ENCODE measurements at places on chromosomes 12 and 14.

- no peak for DNase-seq
Measured at GRCh38 chr12:124940143-124940392, 25.6 kb upstream of the UBC start.

DNA sequence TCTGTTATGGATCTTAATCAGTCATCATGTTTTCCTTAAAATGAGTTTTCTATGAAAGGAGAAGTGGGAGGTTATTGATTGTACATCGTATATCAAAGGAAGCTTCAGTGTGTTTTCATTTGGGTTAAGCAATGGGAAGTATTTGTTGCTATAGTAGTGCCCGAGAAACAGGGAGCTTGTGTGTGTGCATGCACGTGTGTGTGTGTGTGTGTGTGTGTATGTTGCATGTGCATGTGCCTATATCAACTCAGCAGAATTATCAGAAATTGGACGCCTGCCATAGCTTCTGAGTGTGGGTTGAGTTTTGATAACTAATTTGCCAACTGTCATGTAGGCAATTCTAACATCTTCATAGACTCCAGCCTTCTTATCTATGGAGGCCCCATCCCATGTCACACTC lies 246.1 kb upstream of the CRY1 start:
- no peak for DNase-seq

DNA sequence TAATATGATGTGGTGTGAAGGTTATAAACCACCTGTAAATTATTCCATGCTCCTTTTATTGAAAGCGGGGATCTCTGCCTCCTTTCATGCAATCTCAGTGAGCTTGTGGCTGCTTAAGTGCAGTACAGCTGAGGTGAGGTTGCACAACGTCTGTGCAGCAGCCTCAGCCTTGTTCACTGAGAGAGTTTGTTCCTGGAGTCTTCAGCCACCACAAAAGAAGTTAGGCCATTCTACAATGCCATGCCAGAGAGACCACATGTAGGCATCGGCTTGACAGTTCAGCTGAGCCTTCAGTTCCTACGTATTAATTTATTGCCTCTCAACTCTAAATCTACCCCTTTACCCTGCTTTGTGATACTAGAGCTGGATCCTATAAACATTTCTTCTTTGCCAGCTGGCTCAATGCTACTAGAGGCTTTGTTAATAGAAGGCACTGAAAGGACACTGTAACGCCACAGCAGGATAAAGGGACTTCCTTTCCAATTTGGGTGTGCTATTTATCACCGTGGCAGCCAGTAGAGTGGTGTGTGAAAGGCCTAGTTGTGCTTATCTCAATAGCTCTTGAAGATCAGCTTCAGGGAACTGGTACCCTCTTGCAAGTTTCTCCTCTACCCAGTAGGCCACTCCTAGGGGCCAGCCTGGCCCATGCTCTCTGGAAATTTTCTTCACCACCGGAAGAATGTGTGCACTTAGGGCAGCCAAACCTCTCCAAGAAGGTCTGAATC lies 337.7 kb downstream of the IPO8 start:
- no peak for DNase-seq

- no peak for DNase-seq
Measured at GRCh38 chr12:94706250-94706661, 55.9 kb upstream of the TMCC3 start.

DNA sequence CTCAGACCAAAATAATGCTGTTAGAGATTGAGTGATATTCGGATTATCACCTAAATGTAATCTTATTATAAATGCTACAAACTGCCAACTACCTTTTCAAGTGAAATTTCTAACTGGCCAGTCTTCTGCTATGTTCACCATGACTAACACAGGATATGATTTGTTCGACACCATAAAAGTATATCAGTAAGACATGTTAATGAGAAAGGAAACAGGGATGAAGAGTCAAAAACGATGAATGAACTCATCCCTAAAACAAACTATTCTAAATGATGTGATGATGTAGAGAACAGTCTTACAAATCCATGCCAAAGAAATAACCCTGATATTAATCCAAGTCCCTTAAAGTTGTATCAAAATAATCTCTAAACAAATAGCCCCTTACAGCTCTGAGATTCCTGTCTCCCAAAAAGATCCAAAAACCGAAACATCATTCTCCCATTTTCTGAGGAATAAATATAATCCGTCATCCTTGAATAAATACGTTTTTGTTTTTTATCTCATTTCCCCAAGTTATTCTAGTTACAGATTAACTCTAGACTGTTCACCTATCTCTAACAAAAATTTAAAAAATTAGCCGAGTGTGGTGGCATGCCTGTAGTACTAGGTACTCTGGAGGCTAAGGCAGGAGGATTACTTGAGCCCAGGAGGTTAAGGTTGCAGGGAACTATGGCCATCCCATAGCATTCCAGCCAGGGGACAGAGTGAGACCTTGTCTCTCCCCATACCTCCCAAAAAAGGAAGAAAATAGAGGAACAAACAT lies 9.1 kb downstream of the SCAF11 start:
- no peak for DNase-seq

GRCh38 chr12:131950182-131950913 lies 606 bp downstream of the EP400 start:
- no peak for DNase-seq

DNA sequence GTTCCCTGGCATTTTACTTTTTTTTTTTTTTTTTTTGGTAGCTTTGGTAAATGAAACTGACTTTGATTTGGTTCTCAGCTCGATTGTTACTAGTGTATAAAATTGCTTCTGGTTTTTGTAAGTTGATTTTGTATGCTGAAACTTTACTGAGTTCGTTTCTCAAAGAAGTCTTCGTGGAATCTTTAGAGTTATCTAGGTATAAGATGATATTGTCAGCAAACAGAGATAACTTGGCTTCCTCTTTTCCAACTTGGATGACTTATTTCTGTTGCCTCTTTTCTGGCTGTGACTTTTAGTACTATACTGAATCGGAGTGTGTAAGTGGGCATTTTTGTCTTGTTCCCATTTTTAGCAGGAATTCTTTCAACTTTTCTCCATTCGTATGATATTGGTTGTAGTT lies 28.1 kb downstream of the USP15 start:
- DNase-seq = no peak

- peak; percentile 9 for DNase-seq
Measured at GRCh38 chr14:78292003-78292402, 121.8 kb downstream of the NRXN3 start.

GRCh38 chr12:56469007-56469930 lies 891 bp downstream of the SPRYD4 start:
- no peak for DNase-seq

DNA sequence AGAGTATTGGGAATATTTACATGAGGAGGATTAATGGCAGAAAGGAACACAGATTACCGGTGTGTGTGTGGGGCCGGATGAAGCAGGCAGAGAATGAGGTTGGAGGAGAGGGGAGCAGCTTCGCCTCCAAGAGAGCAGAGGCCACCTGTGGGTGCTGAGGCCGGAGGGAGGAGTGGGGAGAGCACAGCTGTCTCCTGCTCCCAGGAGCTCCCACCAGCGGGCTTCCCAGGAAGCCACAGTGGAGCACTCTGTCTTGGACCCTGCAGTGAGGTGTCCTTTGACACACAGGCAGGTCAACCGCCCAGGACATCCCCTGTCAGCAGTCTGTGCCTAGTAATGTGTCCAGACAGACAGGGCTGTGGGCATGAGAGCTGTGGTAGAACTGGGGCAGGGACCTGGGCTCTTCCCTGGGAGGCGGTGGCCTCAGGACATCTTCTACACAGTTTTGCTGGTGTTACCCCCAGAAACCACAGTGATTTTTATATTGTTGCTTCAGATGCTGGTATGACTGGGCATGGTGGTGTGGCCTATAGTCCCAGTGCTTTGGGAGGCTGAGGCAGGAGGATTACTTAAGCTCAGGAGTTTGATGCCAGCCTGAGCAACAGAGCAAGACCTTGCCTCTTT lies 18.5 kb upstream of the AMN start:
- DNase-seq = no peak

DNA sequence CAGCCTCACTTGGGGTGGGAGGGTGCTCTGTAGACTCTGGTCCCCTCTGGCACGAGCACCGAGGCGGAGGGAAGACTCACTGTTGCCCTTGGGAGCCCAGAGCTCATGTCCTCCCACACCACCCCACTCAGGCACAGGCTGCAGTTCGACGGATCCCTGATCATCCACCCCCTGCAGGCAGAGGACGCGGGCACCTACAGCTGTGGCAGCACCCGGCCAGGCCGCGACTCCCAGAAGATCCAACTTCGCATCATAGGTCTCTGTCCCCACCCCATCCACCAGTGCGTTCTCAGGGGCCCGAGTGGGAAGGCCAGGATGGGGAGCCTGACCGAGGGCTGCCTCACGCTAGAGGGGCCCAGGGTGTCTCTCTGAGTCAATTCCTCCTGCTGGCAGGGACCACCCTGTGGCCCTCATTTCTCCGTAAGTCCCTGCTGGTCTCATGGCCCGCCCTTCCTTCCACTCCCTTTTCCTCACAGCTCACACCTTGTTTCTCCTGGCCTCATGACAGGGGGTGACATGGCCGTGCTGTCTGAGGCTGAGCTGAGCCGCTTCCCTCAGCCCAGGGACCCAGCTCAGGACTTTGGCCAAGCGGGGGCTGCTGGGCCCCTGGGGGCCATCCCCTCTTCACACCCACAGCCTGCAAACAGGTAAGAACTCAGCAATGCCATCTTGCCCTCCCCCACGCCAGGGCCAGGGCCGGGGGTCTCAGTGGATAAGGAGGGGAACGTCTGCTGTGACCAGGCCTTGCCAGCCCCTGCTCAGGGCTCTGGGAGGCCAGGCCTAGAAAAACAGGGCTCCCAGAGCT lies 27.0 kb downstream of the PAPLN start:
- no peak for DNase-seq

DNA sequence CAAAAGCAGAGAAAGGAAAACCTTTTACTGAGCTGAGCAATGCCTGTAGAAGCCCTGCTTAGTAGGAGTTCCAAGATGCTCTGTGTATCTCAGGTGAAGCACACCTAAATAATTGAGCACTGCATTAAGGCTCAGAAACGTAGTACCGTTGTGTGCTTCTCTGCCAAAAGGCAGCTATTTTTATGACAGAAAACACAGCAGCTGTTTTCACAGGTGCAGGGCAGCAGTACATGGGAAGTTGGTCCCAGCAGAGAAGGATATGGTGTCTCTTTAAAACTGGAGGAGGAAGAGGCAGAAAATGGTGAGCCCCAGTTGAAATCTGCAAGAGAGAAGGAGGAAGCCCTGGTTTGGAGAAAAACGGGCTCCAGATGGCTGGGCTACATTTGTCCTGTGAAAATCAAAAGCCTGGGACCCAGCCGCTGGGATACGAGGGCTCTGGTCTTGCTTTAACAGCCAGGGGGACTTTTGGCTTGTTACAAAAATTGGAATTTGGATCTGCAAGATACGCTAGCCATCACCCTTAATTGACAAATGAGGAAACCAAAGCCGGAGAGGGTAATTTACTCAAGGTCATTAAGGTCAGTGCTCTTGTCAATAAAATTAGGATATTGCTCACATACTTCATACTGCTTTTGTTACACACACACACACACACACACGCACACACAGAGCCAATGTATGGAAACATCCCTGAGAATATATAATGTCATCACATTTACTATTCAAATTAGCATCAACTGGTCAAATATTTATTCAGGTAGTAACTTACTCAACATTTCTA lies 27.3 kb downstream of the SPRING1 start:
- DNase-seq = no peak

DNA sequence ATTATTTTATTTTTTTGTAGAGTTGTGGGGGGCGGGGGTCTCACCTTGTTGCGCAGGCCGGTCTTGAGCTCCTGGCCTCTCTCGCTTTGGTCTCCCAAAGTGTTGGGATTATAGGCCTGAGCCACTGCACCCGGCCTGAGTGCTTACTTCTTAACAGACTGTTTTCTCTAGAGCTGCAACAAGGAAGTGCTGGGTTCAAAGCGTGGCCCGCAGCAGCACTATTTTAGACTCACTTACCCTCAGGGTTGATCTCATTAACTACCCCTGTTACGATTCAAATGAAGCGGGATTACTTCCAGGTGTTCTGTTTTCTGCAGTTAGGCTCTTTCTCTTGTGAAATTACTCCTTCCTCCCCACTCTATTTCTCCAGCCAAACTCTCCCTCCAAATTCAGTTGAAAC lies 8.7 kb downstream of the A2ML1 start:
- no peak for DNase-seq

DNA sequence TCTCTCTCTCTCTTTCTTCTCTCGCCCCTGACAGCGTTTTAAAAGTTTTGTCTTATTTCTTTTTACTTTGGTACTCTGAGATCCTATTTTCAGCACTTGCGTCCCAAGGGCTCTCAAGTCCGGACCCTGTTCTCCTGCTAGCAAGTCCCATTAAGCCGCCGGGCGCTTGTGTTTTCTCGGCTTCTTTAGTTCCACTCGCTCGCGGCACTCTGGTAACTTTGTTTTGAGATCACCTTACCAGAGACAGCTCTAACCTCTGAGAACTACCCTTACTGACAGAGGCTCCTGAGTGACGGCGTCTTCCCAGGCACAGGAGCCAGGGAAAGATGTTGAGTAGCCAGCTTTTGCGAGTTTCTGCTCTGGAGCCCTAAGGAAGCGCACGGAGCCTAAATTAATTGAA lies 2.7 kb upstream of the MYF5 start:
- DNase-seq = no peak

DNA sequence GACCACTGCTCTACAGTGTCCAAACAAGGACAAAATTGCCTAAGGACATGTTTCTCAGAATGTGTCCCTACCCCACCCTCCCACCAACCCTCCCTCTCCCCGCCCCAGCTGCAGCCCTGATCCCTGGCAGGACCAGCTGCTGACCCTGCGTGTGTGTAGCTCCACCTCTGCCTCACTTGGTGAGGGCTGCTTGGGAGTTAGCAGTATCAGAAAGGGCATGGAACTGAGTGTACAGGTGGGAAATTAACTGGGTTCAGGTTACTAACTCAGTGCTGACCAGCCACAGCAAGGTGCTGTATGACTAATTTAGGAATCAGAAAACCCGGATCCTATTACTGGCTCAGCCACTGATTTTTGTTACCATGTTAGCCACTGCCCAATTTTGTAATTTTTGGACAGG lies 11.3 kb upstream of the PLEKHD1 start:
- DNase-seq = no peak

- no peak for DNase-seq
Measured at GRCh38 chr12:53670308-53670707, 5.6 kb downstream of the ATP5MC2 start.

GRCh38 chr12:42396473-42397259 lies 70.7 kb downstream of the PPHLN1 start:
- no peak for DNase-seq

- DNase-seq = no peak
Measured at GRCh38 chr14:99318959-99319295, 46.9 kb upstream of the BCL11B start.

GRCh38 chr14:28407031-28407825 lies 359.4 kb upstream of the FOXG1 start:
- no peak for DNase-seq

- DNase-seq = no peak
Measured at GRCh38 chr12:10720974-10721650, 2.0 kb downstream of the YBX3 start.

GRCh38 chr12:119780786-119781434 lies 96.2 kb downstream of the CIT start:
- no peak for DNase-seq

DNA sequence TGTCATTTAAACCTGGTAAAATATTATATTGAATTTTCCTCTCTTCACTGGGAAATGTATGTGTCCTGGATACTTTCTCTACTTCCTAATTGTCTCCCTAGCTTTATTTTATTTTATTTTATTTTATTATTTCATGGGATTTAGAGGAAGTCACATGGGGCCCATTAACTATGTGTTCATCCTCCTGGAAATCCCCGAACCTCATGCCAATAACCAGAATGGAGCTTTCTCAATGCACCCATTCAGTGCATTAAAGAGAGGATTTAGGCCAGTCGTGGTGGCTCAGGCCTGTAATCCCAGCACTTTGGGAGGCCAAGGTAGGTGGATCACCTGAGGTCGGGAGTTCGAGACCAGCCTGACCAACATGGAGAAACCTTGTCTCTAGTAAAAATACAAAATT lies 1.3 kb upstream of the RPGRIP1 start:
- no peak for DNase-seq

All from GM19239 (cell line).